A172 (cell line): ENCODE measurements at places on chromosomes 12 and 14. TPM values are rescaled to one million over a fixed set of nuclear protein-coding genes. Genes with fewer than 3 reads are reported as not detected.

DNA sequence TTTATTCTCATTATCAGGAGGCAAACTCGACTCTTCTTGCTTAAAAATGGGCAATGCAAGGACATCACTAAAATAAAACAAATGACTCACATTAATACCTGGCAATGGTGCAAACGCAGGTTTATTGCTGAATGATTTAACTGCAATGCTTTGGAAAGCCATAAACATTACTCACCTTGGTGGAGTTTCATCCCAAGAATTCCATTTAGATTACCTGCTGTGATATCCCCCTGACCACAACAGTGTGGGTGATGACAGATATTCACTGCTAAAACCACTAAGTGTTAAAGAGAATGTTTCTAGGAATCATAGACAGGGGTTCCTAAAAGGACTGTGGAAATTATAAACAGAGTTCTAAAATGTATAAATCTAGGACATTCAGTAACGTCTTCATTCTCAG is 35.3 kb upstream of the CSRNP2 start:
- peak; percentile 92 for DNase-seq

DNA sequence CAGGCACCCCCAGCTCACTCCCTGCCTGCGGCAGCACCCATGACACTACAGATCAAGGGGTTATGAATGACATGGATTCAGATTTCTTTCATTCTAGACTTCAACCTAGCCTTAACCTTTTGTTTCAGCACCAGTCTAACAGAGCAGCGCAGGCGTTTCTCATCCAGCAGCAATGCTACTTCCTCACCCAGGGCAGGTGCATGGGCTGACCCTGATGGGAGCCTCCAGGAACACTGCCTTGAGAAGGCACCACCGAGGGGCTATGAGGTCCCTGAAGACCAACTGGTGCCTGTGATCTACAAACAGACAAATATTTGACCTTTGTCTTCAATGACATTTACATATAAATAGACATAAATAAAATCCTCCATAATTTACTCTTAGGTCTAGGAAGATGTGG is 10.8 kb downstream of the CDCA4 start:
- DNase-seq = no peak

The POTEM gene
- not detected in 2 replicates for total RNA-seq

DNA sequence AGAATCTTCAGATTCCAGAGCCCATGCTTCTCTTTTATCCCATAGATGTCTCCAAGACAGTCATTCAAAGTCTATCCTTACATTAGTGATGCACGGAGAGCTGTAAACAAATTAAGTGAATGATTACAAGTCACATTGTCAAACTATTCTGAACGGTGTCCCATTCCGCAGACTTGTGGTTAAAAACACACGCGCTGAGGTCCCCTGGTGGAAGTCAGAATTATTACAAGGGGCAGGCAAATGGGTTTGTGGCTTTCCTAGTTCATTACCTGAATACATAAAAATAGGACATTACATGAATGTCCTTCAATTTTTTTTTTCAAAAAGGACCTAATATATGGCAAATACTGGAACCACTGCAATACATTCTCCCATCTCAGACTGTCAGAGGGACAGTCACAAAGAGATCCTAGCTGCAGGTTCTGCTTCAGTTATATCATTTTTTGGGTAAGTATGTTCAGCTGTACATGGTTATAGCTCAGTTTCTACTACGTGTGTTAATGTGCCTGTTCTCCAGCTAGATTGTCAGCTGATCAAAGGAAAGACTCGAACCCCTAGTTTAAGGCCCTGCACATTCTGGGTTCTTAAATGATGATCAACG is 53.1 kb upstream of the STON2 start:
- peak; percentile 22 for DNase-seq

DNA sequence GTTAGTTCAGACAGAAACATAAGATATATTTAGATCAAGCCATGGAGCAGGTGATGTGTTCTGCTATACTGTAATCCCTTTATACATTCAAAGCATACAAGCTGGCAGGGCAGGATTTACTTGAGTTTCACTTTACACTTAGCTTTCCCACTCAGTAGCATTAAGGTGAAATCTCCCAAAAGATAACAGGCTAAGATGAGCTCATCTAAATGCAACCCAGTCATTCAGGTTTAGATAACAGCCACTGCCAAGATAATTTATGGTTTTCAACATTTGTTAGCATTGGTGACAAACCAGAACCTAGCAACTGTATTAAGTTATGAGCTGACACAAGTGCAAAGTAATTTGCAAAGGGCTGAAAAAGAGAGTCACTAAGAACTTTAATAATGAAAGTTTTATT is 925.1 kb upstream of the ATXN7L3B start:
- DNase-seq = peak; percentile 41

The INHBE gene
- total RNA-seq = 0.14 and 0.17 TPM in 2 replicates

The PTGDR gene
- not detected in 2 replicates for total RNA-seq

- no peak for DNase-seq
Observed at GRCh38 chr12:111411185-111411764, 5.6 kb downstream of the SH2B3 start.

DNA sequence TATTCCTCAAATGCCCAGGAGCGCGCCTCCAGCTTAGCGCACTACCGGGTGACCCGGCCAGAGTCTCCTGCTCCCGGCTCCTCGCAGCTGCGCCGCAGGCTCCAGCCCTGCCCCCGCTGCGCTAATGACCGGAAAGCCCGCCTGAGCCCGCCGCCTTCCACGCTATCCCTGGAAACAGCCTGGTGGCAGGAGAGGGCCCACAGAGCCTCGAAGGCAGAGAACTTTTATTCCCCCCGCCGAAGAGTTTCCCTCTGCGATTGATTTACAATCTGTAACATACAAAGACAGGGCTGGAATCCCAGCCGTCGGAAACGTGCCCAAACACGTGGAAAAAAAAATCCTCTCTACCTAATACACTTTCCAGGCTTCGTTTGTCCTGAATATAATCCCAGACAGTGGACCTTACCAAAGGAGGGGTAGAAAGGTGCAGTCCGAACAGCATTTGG is 1.5 kb downstream of the COL2A1 start:
- no peak for DNase-seq

The AVPR1A gene
- total RNA-seq = 0.07 TPM in 1 of 2 replicates, not detected in the other

DNA sequence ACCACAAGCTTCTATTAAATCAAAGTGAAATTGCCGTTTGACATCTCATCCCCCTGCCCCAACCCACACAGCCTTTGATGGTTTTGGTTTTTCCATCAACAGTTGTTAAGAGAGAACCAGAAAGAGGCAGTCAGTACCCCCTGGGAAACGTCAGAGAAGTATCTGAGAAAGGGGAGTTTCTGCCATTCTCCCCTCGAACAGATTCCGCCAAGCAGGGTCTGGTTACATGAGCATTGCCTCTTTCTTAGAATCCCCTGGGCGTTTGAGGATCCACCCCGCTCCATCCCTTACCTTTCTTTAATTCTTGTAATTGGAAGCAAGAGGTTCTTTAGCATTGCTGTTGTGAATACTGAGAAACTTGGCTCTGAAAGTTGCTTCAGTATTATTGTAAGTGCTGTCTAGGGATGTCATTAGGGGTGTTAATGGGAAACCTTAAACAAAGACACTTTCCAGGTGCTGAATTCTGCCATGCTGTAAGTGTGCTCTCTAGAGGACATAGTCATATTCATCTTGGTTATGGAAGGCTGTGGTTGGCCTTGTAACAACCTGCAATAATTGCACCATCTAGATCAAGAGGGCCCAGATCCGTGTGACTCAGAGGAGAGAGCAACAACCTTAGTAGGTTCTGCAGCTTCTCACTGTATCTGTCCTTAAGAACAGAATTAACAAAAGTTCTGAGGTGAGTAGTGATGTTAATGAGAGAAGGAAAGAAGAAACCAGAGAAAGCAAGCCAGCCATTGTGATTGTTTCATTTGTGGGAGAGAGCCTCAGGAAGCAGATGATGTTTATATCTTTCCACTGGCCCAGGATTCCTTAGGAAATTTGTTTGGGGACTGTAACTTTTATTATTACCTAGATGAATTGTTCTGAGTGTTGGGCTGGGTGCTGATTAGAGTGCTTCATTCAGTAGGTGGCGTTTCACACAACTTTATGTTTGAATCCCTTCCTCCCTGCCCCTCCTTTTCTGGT is 9.0 kb downstream of the TMBIM6 start:
- no peak for DNase-seq

The L3HYPDH gene
- 28.1 and 31.3 TPM in 2 replicates for total RNA-seq

- DNase-seq = no peak
Observed at GRCh38 chr14:47778631-47779030, 103.2 kb upstream of the MDGA2 start.

- DNase-seq = no peak
Observed at GRCh38 chr14:99242238-99242637, 29.8 kb downstream of the BCL11B start.

- DNase-seq = peak; percentile 15
Observed at GRCh38 chr12:66129934-66130266, 650 bp downstream of the LLPH start.

- DNase-seq = no peak
Observed at GRCh38 chr12:29634057-29634456, 136.6 kb upstream of the OVCH1 start.

DNA sequence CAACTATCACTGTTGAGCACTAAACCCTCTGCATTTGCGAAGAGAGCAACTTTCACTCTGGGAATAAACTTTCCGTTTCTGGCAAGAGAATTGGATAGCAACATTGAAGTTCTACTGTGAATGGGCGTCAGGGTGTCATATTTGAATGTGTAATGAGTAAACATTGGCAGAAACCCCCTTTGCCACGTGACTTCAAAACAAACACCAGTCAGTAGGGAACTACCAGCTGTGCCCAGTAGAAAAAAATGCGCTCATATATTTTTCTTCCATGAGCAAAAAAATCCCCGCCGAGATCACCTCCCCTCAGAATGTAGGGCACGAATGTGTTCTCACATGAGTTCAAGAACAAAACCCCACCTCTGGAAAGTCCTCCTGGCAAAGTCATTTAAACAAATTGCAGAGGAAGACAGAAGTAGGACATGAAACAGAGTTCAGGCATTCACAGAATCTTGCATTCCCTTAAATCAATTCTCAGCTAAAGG is 80.6 kb downstream of the BTG1 start:
- peak; percentile 7 for DNase-seq

- no peak for DNase-seq
Observed at GRCh38 chr14:79167957-79168356, 997.8 kb downstream of the NRXN3 start.

DNA sequence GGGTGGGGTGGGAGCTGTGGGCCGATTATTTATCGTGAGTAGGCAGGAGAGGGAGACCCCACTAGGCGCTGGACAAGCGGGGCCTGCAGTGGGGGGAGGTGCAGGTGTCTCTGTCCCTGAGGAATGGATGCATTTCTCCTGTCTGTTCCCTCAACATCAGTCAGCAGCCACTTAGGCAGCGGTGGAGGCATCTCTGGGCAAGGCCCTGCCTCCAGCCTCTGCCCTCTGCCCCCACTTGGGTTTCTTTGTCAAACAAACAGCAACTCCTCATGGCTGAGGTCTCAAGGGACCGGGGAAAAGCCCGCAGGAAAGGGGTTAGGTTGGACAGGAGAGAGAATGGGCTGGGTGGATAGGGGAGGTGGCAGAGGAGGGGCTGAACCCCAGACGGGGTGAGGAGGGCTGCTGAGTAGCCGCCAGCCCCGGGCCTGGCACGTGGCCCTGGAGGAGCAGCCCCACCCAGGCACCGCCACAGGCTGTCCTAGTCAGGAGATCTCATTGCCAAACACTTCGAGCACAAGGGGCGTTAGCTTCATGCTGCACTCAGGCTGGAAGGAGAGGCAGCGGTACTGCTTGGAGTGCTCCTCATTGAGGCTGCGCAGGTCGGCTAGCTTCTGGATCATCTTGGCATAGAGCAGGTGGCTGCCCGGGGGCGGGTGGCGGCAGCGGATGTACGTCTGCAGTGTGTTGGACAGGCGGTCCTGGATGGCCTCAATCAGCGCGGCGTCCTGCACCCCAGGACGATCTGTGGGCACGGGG is 24.7 kb upstream of the HDAC7 start:
- DNase-seq = no peak

DNA sequence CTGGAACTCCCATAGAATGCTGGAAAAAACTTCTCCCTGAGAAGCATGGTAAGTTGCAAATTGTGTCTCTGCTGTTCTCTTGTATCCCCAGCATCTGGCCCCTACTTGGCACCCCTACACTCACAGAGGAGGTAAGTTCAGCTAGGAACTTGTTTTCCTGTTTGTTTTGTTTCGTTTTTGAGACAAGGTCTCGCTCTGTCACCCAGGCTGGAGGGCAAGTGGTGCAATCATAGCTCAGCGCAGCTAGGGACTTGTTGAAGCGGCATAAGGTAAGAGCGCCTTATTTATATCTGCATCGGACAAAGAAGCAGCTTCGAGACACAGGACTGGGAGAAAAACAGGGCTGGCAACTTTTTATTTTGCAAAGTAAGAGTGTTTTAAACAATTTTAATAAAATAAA is 18.5 kb upstream of the ANO2 start:
- DNase-seq = no peak

The MYH7 gene
- not detected in 2 replicates for total RNA-seq

- no peak for DNase-seq
Observed at GRCh38 chr12:92140896-92141536, 4.6 kb downstream of the BTG1 start.

GRCh38 chr14:56342494-56342942 is 224.3 kb downstream of the PELI2 start:
- DNase-seq = peak; percentile 13

DNA sequence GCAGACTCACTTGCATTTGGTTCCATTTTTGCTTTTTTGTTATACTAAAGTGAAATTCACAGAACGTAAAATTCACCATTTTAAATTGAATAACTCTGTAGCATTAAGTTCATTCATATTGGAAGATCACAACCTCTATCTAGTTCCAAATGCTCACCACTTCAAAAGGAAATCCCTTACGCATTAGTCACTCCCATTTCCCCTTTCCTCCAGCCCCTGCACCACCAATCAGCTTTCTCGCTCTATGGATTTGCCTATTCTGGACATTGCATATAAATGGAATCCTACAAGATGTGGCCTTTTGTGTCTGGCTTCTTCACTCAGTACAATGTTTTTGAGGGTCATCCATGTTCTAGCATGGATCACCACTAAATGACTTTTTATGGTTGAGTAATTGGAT is 294.5 kb downstream of the KSR2 start:
- peak; percentile 76 for DNase-seq

GRCh38 chr12:100494026-100494425 is 20.4 kb downstream of the NR1H4 start:
- no peak for DNase-seq

The GALNT8 gene
- total RNA-seq = not detected in 2 replicates

DNA sequence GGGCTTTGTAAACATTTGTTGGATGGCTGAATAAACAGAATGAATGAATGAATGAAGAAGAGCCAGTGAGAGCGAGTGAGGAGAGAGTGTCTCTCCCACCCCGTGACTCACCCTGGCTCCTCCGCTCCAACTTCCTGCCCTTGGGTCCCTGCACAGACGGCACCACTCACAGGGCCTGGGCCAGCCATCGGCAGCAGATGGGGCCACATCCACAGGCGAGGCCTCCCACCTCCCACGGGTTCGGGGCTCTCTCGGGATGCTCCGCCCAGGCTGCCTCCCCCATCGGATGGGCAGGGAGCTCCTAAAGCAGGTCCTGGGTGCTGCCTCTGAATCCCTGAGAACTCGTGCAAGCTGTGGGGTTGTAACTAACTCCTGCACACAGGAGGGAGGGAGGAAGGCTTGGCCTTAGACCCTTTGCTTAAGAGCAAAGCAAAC is 41.3 kb downstream of the CCNK start:
- DNase-seq = peak; percentile 71

The CGRRF1 gene
- 10.9 and 12.9 TPM in 2 replicates for total RNA-seq
